Heart left ventricle (tissue), 16 donors: ENCODE measurements at places on chromosomes 7 and 10. TPM values are rescaled to one million over a fixed set of nuclear protein-coding genes. Genes with fewer than 3 reads are reported as not detected.

- DNase-seq: no peak
Observed at GRCh38 chr7:20795361-20795760, 8.7 kb upstream of the SP8 start.

DNA sequence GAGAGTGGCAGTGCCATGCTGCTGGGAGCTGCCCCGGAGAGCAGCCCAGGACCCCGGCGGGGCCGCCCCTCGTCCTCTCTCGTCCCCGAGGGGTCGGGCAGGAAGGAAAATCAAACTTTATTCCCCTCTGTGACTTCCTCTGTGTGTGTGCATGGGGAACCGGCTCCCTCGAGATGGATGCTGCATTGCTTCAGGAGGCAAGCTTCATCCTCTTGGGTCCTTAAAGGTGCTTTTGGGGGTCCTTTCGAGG is 726 bp downstream of the MCU start:
- DNase-seq: no peak

The CSGALNACT2 gene
- 2.6 TPM for polyA plus RNA-seq

DNA sequence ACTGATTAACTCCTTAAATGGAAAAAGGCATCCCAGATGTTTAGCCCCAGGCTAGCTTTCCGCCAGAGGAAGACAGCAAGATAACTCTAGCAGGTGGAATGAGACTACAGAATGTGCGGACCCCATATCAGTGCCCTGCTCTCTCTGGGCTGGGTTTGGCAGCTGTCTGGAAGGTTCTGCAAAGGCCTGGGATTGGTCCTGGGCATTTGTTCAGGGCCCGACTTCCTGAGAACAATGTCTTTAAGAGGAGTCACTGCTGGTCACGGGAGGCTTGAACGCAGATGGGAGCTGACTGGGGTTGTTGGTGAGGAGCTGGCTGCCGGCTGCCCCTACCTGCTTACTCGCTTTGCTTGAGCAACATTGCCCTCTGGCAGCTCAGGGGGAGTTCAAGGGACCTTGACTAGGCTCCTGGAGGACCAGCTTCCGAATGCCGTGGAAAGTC is 130.6 kb upstream of the BTBD16 start:
- peak; percentile 62 for DNase-seq

GRCh38 chr7:96548664-96549063 is 161.0 kb downstream of the SEM1 start:
- DNase-seq: no peak

GRCh38 chr7:41579961-41580935 is 122.6 kb downstream of the INHBA start:
- DNase-seq: no peak

The PTER gene
- 3.4 TPM for polyA plus RNA-seq

- peak; percentile 49 for DNase-seq
Observed at GRCh38 chr10:44070282-44070681, 314.6 kb downstream of the CXCL12 start.

GRCh38 chr10:16798571-16798970 is 18.7 kb downstream of the RSU1 start:
- no peak for DNase-seq

The DGKI gene
- polyA plus RNA-seq: 0.36 TPM

- DNase-seq: no peak
Observed at GRCh38 chr10:94066411-94066810, 72.7 kb downstream of the PLCE1 start.

The NRCAM gene
- 0.71 TPM for polyA plus RNA-seq

DNA sequence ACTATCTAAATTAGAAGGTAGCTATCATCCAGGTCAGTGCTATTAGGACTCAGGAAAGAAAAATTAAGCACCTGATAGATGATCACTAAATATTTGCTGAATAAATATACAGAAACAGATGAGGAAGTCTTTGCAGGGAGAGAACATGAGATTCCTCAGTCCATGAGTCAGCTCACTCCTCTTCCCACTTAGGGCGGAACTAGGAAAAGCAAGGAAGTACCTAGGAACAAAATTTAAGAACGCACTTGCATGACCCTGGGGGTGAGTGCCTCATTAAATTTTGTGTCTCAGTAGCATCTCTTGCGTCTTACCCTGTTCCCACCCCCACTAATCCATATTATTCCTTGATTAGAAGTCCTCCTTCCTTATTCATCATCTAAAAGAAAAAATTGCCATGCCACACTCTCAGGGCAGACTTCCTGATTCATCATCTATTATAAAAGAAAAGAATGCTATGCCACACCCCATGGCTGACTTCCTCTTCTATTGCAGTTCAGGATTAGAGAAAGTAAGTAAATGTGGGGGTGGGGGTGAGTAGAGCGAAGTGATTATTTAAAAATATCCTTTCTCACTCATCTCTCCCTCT is 208.8 kb downstream of the THSD7A start:
- no peak for DNase-seq

The DNAJC12 gene
- 5.1 TPM for polyA plus RNA-seq

The ASB10 gene
- 37.1 TPM for polyA plus RNA-seq

The PNLIP gene
- 0.07 TPM for polyA plus RNA-seq

DNA sequence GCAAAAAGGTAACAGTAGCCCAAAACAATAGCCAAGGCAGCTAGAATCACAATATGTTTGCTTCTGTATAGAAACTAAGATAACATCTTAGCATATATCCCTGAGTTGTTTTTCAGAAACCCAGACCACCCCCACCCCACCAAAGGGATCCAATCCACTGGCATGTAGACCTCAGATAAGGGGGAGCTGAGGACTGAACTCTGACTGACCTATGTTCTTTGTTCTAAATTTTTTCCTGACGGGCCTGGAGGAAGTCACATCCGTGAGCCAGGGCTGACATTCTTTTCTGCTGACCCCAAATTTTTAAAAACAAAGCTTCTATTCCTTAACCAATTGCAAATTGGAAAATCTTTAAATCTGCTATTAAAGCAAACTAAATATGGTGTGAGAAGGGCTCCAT is 493.9 kb upstream of the IGFBP3 start:
- no peak for DNase-seq

The CYP51A1 gene
- 6.7 TPM for polyA plus RNA-seq

The TCERG1L gene
- polyA plus RNA-seq: not detected

GRCh38 chr7:44438816-44439215 is 51.6 kb downstream of the NUDCD3 start:
- DNase-seq: no peak

The GSTO2 gene
- polyA plus RNA-seq: 0.61 TPM

The SNCG gene
- 18.5 TPM for polyA plus RNA-seq

- no peak for DNase-seq
Observed at GRCh38 chr10:19668116-19668515, 148.1 kb upstream of the PLXDC2 start.

- no peak for DNase-seq
Observed at GRCh38 chr7:27185854-27186667, 1.0 kb upstream of the HOXA11 start.

GRCh38 chr10:92014620-92015019 is 91.0 kb downstream of the BTAF1 start:
- DNase-seq: no peak

DNA sequence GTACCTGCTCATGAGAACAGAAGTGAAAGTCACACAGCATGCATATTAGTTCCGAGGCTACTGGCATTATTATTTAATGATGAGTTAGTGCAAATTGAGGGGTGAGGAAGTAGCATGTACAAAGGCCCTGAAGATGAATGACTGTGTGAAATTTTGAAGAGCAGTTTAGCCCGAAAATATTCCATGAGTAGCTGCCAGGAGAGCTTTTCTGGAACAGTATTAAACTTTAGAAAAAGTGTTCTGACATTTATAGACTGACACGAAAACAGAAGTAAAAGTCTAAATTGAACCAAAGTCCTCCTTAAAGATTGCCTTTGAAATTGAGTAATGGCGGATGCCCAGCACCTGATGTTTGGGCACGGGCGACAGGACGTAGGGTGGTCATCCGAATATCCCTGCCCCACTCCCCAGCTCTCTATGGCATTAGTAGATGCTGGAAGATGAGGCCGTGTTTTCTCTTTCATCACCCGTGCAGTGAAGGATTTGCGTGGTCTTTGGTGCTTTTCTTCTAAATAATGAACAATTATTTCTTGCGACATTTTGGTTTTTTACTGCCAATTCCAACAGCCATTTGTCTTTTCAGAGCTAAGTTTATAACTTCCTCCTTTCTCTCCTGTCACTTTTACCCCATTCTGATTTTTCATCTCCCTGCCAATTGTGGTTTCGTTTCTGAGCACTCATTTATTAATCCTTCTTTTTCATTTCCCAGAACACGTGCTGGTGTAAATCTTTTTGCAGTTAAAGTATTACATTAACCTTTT is 192.6 kb downstream of the MGMT start:
- no peak for DNase-seq

The HIP1 gene
- polyA plus RNA-seq: 10.2 TPM

The ELFN1 gene
- 2.6 TPM for polyA plus RNA-seq

The DOCK1 gene
- 13.8 TPM for polyA plus RNA-seq

The CC2D2B gene
- polyA plus RNA-seq: 0.15 TPM

- DNase-seq: peak; percentile 73
Observed at GRCh38 chr10:88990384-88991160, at the start of gene FAS. TSS of gene FAS (plus strand) at chr10:88990798. CDS start at chr10:88990877, 79 bp downstream.

- DNase-seq: no peak
Observed at GRCh38 chr10:113278664-113279063, 274.2 kb upstream of the HABP2 start.

- no peak for DNase-seq
Observed at GRCh38 chr10:92413011-92413410, 122.0 kb downstream of the MARCHF5 start.

The GHRHR gene
- polyA plus RNA-seq: not detected

The TOMM7 gene
- polyA plus RNA-seq: 253 TPM

DNA sequence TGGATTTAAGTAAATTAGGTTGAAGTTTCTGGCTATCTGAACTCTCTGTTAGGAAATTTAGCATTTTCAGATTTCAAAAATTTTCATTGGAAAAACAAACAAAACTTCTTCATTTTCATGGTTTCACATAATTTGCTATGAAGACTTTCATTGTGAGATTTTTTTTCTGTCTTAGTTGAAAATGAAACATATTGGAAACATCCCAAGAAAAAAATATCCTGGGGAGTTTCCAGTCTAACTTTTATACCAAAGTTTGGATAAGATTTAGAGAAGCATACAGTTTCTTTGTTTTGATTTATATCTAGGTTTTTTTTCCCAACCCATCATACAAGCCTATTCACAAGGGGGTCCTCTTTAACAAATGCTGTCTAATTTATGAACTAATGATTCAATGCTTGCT is 300.5 kb upstream of the SEMA3A start:
- no peak for DNase-seq

- no peak for DNase-seq
Observed at GRCh38 chr10:11180228-11180627, 162.6 kb downstream of the CELF2 start.

GRCh38 chr7:107312418-107312817 is 143.6 kb downstream of the HBP1 start:
- no peak for DNase-seq

The GRID2IP gene
- polyA plus RNA-seq: not detected

The GPR15LG gene
- polyA plus RNA-seq: not detected

DNA sequence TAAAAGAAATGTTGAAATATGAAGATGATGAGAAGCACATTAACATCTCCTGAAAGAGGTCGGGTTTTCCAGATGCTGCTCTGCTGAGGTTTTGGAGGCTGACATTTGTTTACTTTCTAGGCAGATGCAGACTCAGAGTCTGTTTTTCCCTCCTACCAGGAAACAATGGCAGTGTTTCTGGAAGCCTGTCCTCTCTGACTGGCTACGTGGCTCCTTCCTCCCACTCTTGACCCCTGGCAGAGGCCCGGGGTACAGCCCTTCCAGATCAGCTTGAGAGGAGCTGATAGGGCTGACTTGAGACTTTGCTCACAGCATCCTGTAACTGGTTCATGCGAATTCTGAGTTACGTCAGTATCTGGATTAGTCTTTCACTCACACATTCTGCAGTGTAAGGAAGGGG is 41.1 kb upstream of the IL15RA start:
- DNase-seq: no peak

DNA sequence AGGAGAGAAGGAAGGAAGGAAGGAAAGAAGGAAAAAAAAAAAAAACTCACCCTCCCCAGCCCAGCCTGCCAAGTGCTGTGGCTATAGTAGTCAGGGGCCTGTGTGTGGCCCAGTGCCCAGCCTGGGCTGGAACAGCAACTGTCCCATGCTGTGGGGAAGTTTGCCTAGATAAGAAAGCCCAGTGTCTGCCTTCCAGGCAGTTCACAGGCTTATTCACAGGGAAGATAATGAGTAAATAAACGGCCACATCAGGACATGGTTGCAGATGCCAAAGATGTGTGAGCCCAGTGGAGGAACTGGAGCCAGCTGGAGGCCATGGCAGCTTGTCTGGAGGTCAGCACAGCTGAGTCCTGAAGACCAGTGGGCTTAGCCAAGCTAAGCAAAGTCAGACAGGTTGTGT is 132.4 kb upstream of the FOXK1 start:
- DNase-seq: peak; percentile 38

The ANKRD1 gene
- polyA plus RNA-seq: 3,580 TPM

- peak; percentile 62 for DNase-seq
Observed at GRCh38 chr10:103053659-103054581, 135.8 kb downstream of the CNNM2 start.

DNA sequence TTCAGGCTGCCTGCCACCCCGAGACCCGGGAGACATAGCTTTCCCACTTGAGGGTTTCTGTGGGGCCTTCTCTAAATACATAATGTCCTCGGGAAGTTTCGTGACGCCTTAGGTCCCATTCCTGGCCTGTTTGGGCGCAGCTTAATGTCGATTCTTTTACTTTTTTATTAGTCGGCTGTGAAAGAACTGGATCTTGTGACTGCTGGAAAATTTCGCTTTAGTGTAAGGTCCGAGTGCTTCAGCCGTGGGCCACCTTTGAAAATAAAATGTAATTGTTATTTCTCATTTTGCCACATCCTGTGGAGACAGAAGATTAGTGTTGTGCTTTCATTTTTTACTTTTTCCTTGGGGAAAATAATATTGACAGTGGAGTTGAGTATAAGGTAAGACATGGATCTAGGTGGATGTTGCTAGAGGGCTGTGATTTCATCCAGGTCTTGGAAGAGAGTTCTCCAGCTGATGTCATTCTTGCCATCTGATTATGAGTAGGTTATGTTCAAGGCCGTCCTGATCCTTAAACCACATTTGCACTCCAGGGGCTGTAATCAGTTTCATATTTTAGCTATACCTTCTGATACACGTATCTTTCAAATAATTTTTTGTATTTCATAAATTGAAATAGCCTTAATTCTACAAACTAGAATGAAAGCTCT is 830 bp downstream of the RAB18 start:
- DNase-seq: no peak

GRCh38 chr10:31515819-31516402 is 196.9 kb downstream of the ZEB1 start:
- no peak for DNase-seq
